ENCODE measurements at places on chromosomes 3 and 15.

- DNase-seq: no peak
These were observed 1092.9 kb downstream of the IGSF11 start for GRCh38 chr3:117941756-117942155.

- no peak for DNase-seq
These were observed 335.3 kb downstream of the CLSTN2 start for GRCh38 chr3:140270329-140270728.

DNA sequence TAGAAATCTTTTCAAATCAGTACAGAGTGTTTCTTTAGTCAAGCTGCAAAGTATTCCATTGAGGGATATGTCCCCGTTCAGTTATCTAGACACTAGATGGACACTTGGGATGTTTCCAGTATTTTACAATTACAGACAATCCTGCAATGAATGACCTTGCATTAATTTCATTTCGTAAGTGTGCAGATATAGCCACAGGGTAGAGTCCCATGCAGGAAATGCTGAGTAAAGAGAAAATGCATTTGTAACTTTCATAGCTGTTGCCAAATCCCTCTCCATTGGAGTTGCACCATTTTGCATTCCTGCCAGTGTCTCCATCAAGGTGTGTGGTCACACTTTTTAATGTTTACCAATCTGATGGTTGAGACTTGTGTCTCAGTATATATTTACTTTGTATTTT, 92.5 kb downstream of the LIPC start:
- DNase-seq: no peak

DNA sequence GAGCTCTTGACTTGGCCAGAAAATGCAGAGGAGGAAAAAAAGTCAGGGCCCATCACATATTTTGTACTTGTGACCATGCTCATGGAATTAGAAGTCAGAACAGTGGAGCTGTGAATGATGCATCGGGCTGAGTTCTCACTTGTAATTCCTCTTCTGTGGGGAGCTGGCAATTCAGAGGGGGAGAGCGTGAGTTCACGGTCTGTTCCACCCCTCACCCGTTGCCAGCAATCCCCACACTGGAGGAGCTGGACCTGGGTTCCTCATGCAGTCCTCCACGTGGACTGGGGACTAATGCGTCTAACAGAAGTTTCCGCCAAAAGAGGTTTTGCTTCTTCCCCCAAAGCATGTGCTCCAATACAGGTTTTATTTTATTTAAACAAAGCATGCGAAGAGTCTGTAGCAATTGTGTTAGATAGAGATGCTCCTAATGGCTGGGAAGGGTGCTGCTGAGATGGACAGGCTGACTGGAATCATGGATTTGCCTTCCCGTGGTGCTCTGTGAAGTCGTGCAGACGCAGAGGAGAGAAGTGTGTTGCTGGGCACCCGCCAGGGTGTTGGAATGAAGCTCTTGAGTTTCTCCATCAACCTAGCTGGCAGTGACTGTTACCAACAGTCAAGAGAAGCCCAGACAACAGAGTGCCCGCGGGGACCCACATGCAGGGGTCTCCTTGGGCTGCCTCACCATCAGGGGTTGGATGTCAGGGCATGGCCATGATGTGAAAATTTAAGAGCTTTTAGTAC, 77.4 kb upstream of the PCSK6 start:
- no peak for DNase-seq

GRCh38 chr15:46416544-46416943, 781.7 kb downstream of the SQOR start:
- DNase-seq: no peak

GRCh38 chr15:77421370-77421700, 647 bp downstream of the HMG20A start:
- DNase-seq: no peak

DNA sequence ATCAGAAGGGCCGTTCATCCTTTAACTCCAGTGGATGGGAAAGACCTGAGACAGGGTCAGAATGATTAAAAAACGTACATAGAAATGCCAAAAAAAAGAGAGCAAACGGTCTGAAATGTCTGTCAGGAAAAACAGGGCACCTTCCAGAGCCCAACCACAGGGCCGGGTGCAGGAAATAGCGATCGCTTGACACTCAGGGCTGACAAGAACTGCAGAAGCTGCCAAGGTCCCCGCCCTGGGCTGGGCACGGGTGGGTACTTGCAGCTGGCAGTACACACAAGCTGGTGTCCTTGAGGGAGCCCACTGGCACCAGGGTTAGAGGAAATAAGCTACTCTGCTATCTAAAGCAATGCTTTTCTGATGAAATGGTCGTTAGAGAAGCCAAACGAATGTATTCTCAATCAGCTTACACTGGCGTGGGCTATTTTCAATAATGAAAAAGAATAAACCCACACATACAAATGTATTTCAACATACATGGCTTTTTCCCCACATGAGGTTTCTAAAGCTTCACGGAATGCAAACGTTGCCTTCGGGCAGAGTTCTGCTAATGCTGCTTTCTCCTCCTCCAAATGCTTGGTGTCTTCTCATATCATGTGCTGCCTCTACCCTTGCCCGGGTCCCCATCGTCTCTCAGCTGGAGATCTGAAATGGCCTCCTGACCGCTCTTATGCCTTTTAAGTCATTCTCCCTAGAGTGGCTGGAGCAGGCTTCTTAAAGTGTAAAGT, 15.6 kb downstream of the FRMD4B start:
- peak; percentile 12 for DNase-seq

- no peak for DNase-seq
These were observed 594.8 kb downstream of the NTRK3 start for GRCh38 chr15:87661454-87662355.

GRCh38 chr3:103609472-103609871, 1174.7 kb downstream of the ZPLD1 start:
- DNase-seq: no peak

GRCh38 chr3:156761007-156761406, 65.1 kb upstream of the LEKR1 start:
- DNase-seq: no peak

GRCh38 chr3:101281521-101282030, 38.8 kb downstream of the IMPG2 start:
- DNase-seq: no peak

DNA sequence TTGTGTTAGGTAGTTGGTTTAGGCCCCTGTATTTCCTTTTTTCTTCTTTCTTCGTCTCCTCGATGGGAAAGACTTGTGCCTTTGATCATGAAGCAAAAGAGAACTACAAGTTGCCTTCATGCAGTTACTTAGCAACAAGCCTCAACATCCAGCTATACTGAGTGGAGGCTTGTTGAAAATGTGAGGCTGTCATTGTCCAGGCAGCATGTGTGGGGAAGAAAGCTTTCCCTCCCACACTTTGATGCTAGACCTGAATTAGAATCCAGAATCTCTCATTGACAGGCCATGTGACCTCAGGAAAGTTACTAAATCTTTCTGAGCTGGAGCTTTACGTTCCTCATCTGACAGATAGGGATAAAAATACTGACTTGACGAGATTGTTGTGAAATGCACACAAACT, 23.7 kb downstream of the IFT122 start:
- DNase-seq: no peak

- no peak for DNase-seq
These were observed 6.1 kb downstream of the GLYCTK start for GRCh38 chr3:52293491-52294319.

DNA sequence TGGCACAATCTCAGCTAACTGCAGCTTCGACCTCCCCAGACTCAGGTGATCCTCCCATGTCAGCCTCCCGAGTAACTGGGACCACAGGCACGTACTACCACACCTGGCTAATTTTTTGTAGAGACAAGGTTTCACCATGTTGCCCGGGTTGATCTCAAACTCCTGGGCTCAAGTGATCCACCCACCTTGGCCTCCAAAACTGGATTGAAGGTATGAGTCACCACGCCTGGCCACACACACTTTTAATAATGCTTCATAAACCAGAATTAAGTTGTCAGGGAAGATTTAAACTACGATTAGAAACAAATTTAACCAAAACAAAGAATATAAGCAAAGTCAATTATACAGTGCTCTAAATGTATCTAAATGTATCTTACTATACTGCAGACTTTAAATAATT, 87.5 kb downstream of the LRRFIP2 start:
- no peak for DNase-seq

DNA sequence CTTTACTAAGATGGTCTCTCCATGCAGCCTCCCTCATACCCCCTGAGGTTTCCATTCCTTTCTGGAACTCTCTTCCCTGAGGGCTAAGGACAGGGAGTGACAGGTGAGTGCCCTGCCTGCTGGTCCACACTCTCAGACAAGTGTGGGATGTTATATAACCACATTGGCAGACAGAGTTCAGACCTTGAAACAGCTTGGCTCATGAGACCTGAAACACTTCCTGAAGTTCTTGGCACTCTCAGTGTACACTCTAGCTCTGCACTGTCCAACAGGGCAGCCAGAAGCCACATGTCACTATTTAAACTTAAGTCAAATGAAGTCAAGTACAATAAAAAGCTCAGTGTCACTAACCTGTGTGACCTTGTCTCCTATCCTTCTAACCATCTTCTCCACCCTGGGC, 188.5 kb downstream of the ZNF621 start:
- no peak for DNase-seq

DNA sequence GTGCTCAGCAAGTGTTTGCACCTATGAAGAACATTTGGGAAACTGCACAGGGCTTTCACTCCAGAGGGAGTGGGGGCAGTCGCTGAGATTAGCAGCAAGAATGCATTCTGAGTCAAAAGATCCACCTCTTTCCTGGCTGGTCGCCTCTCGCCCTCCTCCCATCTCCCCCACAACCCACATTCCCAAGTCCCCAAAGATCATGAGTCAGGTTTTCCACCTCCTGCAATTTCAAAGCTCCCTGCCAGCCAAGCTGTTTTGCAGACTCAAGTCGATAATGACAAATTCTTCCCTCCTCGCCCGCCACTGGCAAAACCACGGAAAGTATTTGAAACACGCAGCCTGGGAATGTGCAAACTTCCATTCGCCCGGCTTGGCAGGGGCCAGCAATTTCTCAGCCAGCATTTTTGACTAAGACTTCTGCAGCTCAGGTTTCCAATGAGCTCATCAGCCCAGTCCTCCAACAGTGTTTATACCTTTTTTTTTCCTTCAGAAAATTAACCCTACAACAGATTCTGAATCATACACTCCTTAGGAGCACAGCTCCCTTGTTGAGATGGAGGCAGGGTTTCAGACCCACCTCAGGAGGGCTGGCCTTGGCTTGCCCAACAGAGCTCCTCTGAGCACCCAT, 181.4 kb downstream of the SMAD6 start:
- no peak for DNase-seq

DNA sequence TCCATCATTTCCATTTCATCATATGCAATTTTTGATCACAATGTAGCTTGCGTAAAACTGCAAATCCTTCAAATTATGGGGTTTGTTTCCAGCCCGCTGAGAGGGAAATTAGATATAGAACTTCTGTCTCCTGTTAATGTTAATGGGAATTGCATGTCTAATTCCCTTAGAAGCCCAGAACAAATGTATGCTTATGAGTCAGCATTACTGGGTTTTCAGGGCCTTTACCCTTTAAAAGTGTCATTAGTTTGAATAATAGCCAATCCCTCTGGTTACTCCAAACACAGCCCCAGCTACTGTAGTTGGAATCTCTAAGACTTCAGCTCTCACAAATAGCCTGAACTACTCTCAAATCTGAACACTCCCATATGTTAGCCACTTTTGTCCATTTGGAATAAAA, 439.4 kb downstream of the C3orf38 start:
- DNase-seq: no peak

DNA sequence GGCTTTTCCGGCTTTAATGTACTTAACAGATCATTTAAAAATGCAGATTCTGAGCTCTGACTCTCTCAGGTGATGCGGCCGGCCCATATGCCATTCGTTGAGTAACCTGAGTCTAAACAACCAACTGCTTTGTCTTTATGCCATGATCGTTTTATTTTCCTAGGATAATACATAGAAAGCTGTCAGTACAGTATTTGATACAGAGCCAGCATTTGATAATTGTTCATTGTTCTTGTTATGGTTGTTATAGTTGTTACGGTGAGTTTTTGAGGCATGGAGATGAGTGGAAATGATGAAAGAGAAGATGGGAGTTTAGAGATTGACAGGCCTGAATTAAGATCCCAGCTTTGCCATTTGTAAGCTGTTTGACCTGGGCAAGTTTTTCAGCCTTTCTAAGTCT, 40.0 kb downstream of the TMEM45A start:
- DNase-seq: no peak

Measured in activated gamma-delta T cell (primary cell).